Progenitor cell of endocrine pancreas (in vitro differentiated cells): ENCODE measurements at places on chromosomes 4 and X. TPM values are rescaled to one million over a fixed set of nuclear protein-coding genes. Genes with fewer than 3 reads are reported as not detected.

DNA sequence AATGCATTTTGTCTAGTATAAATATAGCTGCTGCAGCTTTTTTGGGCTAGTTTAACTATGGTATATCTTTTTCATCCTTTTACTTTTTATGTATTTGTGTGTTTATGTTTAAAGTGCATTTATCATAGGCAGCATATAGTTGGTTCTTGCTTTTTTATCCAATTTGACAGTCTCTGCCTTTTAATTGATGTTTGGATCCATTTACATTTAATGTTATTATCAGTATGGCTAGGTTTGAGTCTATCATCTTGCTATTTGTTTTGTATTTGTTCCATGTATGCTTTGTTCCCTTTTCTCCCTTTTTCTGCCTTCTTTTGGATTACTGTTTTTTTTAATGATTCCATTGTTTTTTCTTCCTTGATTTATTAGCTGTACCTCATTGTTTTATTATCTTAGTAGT lies 40.3 kb downstream of the GNL3L start:
- DNase-seq: no peak

Gene NPY2R
- total RNA-seq: not detected in 2 replicates

DNA sequence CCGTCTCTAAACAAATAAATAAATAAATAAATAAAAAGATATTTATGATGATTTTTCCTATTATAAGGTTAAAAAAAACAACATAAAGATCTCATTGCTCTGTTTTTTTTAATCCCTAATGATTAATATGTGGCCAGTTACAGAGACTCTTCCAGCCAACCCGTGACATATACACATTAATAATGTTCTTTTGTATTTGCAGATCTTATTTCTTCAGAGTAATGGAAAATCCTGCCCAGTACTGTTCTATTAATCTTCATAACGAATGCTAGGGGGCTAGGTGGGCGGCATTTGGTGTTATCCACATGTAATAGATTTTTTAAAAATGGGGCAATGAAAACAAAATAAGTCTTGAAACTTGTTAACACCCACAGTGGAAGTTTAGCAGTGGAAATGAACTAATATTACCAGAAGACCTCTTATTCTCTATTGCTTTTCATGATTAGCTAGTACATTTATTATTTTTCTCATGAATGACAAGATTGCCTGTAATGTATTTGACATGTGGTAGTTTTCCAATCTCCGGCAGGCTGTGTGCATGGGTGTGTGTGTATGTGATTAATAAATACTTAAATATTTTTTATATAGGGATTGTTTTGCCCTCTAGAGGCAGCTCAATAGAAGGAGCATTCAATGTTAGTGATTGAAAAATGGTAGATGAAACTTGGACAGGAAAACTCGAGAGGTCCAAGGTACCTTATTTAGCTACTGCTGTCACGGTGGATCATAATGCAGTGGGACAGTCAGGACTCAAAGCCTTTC lies 457.4 kb downstream of the IL1RAPL1 start:
- DNase-seq: no peak

GRCh38 chr4:1002131-1002630 lies 9.0 kb upstream of the SLC26A1 start:
- no peak for DNase-seq

Gene DUSP21
- not detected in 2 replicates for total RNA-seq

Gene SMIM31
- not detected in 2 replicates for total RNA-seq

Gene UGT2B7
- 1.1 and 1.2 TPM in 2 replicates for total RNA-seq

DNA sequence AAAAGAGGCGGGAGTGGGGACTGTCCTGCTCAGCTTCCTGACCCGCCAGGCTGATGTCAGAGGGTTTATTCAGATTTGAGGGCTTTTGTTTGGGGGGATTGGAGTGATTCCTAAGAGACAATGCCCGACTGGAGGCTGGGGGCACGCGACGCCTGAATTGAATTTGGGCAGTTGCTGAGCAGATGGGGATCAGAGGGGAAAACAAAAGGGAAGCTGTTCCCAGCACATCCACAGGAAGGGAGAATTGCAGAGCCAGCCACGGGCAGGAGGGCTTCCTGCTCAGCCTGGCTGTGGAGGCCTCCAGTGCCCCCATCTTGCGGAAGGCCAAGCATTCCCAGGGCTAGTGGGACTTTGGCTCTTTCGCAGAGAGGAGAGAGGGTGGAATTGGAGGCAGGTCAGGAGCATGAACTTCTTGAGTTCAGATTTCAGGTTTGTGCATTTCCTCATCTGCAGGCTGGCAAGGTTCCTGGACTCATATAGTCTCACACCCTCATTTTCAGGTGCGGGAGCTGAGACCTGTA lies 162.8 kb downstream of the NHS start:
- no peak for DNase-seq

GRCh38 chrX:13074297-13075262 lies 30.2 kb upstream of the FAM9C start:
- DNase-seq: no peak

Gene MMRN1
- 1.6 and 1.7 TPM in 2 replicates for total RNA-seq

DNA sequence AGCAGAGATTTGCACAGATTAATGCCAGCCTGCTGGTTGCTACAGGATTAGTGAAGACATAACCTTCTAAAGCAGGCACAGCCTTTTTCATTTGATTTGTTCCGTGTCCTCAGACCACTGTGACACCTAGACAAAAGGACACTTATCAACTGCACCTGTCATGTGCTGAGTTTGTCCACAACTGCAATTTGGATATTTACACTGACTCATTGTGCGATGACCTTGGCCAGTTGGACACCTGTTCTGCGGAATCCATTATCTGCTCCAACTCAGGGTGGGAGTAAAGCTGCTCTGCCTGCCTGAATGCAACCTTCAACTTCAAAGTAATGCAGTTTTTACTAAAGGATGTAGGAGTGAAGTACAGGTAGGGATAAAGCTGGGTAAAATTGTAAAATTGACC lies 4.1 kb upstream of the NR0B1 start:
- DNase-seq: no peak

GRCh38 chr4:88881227-88881569 lies 175.8 kb downstream of the FAM13A start:
- no peak for DNase-seq

Gene GYPA
- total RNA-seq: not detected in 2 replicates

DNA sequence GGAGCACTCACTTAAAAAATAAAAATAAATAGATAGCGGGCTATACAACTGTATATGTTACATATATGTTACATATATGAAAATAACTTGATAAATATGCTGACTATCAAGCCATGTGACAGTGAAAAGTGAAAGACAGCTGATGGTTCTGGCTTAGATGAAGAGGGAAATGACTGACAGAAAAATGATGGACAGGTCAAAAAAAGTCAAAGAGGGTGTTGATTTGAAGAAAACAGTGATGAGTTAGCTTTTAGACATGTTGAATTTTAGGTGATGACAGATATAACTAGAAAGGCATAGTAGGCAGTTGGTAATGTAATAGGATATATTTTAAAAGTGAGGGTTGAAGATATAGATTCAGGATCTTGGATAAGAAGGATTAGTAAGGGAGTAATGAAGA lies 37.8 kb downstream of the FBXO8 start:
- no peak for DNase-seq
